ENCODE measurements at places on chromosomes 1 and 21.

DNA sequence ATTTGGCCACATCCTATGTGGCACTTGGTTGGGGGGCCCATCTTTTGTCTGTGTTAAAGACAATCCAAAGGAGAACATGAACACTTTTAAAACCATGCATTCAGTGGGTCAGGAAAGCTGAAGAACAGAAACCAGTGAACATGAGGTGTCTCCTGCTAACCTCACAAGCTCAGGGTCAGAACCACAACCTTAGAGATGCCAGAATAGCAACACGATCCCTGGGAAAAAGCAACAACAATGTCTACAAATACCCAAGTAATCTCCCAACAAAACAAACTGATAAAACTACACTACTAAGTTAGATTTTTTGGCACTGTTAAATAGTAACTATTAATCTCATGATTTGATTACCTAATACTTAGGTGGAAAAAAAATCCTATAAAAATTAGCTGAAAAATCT, 34.1 kb upstream of the GNG4 start:
- DNase-seq: no peak

DNA sequence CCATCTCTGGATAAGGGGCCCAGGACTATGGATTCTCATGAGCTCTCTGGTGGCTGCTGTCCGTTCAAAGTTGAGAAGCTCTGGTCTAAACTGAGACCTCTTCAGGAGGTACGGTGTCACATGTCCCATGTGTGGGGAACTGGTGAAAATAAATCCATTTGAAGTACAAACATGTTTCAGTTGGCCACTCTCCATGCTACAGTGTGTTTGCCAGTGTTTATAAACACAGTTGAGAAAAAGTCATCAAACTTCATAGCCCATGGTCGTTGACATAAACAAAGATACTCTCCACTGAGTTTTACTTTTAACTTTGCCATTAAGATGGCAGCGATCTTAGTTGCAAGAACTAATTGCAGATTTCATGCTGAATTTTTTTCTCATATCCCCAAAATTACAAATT, 72.8 kb downstream of the PSMG1 start:
- DNase-seq: no peak

GRCh38 chr1:9128520-9129265, at the start of gene GPR157:
Gene GPR157 (minus strand): TSS chr1:9129102. CDS start chr1:9129027, 75 bp downstream.
- peak; percentile 77 for DNase-seq

DNA sequence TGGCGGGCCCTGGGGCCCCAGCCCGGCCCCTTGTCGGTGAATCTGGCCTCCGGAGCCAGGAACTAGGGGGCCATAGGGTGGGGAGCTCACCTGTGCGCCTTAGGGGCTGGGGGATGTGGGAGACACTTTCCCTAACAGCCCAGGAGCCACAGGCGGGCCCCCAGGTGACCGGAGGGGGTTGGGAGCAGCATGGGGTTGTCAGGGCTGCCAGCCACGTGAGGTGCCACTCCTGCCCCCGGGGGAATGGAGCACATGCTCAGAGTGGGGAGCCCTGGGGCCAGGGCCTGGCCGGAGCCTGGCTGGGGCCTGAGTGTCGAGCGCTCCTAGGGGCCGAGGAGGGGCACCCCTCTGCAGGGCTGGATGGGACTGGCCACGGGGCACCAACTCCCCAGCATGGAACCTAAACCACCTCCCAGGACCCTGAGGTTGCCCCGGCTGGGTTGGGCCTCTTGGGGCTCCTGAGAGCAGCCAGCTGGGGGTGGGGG, 19.9 kb downstream of the PRXL2B start:
- no peak for DNase-seq

DNA sequence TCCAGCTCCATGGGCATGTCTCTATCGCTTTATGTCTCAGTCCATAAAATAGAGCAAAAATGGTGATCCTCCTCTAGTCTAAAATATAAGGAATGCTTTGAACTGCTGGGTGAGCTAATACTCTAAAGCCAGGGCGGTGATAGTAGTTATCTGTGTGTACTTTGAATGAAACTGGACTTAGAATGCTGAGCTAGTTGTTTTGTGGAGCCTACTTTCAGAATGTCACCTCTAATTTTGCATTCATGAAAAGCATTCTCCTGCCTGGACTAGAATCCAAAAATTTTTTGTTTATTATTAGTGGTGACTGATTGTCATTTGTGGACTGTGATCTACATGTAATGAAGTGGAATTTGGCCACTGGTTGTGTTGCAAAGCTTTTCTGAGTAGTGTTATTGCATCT, 241.6 kb upstream of the C1orf105 start:
- no peak for DNase-seq

GRCh38 chr1:38275960-38276359, 229.4 kb upstream of the POU3F1 start:
- no peak for DNase-seq

DNA sequence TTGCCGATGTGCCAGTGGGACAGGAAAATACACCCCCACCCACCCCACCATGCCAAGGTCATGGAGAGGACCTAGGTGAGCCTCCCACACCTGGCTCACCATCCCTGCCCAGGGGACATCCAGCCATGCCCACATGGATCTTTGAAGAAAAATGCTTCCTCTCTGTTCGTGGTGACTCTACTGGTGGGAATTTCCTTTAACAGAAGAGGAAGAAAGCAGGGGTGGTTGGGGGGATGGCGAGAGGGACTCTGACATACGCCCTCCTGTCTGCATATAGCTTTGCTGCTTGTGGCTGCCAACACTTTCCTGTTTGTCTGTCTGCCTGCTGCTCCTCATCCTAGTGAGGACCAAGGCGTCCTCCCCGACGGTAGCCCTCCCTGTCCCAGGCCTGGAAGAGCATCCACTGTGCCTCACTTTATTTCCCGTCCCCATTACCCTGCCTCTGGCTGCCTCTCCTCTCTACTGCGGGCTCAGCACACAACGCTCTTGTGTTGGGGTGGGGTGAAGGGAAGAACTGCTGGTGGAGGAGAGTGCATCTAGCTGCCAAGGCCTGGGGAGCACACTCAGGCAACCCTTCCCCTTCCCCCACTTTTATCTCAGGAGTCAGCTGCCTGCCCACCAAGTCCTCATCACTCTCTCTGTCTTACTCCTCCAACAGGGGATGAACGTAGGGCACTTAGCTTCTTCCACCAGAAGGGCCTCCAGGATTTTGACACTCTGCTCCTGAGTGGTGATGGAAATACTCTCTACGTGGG, 2.5 kb downstream of the SEMA4A start:
- no peak for DNase-seq

DNA sequence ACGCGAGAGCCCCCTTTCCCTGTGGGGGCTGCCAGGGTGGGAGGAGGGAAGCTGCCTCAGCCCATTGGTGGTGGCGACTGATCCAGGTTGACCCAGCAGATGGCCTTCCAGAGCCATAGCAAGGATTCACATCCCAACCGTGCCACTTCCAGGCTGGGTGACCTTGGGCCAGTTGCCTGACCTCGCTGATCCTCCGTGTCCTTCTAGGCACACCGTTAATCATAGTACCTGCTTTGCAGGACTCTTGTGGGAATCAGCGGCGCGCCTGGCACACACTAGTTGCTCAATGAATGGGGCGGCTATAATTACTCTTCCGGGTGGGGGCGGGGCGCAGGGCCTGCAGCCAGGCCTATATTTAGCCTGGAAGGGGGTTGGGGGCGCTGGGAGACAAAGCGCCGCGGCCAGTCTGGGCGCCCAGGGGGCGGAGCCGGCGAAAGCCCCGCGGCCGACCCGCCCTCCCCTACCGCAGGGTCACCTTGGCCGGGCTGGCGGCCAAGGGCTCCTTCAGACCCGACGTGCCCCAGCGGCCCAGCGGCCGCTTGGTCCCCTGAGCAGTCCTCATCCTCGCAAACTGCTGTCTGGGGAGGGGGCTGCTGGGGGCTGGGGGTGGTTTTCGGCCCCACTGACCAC, 5.1 kb downstream of the HSPB7 start:
- peak; percentile 16 for DNase-seq

DNA sequence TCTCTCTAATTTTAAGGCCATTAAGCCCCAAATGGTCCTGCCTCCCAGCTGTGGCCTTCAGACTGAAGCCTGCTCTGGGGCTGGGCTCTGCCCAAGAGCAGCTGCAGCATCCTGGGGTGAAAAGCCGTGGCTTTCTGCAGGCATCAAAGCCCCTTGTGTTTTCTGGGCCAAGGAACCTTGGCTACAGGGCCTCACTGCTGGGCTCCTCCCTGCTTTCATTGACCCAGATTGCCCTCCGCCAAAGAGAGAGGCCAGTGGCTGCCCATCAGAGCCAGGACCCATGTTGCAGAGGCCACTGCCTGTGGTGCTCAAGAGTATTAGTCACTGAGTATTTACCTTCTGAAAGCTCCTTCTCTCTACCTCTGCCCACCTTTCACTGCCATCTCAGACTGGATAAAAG, 1.6 kb downstream of the ZNF648 start:
- DNase-seq: no peak

GRCh38 chr1:87197156-87197555, 131.5 kb upstream of the LMO4 start:
- DNase-seq: no peak

- DNase-seq: no peak
These were observed 32.1 kb downstream of the SH3BGR start for GRCh38 chr21:39483917-39484316.

DNA sequence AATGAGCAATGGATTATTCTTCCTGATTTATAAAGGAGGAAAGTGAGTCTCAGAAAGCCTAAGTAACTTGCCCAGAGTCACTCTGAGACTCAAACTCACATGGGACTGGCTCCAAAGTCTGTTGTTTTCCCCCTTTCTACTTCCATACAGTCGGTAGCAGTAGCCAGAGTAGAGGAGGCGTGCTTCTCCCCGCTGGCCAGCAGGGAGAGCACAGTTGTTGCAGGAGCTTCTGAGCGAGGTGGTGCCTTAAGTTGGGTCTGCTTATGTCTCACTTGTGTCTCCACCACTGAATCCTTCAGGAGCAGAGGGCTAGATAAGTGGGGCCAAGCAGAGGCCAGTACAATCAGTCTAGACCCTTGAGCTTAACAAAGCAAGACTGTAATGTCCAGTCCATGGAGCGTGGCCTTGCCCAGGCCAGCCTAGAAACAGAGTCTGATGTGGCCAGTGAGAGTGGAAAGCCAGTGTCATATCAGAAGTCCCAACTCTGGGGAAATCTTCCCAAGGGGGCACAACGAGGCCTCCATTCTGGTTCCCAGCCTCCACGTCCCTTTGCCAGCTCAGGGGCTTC, 181.9 kb downstream of the ZSCAN20 start:
- no peak for DNase-seq

GRCh38 chr1:217313096-217313495, 317.8 kb downstream of the GPATCH2 start:
- DNase-seq: no peak

DNA sequence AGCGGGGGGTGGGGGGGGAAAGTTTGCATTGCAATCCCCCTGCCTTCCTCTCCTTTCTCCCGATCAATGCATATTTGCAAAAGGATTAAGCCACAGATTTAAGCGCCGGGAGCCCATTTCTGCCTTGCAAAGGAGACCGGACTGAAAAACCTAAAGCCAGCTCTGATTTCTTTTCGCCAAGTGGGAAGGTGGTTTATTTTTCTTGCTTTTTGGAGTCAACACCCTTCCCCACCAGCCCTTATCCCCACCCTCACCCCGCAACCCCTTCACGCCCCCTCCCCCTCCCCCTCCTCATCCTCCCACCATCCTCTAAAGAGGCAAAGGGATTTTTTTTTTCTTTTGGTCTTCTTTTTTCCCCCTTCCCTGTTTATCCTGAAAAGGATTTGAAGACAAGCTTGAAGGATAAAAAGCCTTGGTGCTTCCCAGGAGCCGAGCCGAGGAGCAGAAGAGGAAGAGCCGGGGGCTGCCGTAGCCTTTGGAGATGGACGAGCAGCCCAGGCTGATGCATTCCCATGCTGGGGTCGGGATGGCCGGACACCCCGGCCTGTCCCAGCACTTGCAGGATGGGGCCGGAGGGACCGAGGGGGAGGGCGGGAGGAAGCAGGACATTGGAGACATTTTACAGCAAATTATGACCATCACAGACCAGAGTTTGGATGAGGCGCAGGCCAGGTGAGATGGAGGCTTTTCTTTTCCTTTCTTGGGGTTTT, 513 bp downstream of the PBX1 start:
- DNase-seq: no peak

DNA sequence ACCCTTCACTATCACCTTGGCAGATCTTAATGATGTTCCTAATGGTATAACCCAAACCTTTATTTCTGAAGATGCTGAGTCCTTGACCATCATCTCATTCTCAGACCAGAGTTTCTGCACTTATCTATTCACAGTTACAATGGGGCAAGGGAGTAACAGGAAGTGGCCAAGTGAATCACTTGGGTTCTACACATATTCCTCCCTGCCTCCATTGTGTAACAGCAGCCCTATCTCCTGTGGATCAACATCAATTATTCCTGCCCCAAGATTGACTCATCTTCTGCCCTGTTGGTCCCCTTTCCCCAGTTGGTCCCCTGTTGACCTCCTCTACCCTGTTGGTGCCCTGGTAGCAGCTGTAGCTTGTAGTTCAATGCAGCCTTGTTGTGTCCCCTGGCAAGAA, 10.3 kb upstream of the S100A7 start:
- DNase-seq: no peak
